ENCODE measurements at places on chromosomes 4 and X.

GRCh38 chr4:41883988-41884734 lies 51.1 kb upstream of the TMEM33 start:
- no peak for DNase-seq

DNA sequence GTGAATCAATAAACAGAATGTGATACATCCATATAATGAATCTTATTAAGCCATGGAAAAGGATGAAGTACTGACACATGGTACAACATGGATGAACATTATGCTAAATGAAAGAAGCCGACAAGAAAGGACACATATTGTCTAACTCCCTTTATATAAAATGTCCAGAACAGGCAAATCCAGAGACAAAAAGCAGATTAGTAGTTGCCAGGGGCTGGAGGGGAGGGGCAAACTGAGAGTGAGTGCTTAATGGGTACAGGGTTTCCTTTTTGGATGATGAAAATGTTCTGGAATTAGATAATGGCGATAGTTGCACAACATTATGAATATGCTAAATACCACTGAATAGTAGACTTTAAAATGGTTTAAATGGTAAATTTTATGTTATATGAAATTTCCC lies 17.4 kb downstream of the ADGRG4 start:
- no peak for DNase-seq

- DNase-seq, result no peak
Observed at GRCh38 chrX:102976793-102977495, 39.9 kb downstream of the RAB40AL start.

GRCh38 chrX:140165849-140166248 lies 200.5 kb upstream of the CXorf66 start:
- DNase-seq, result no peak

- no peak for DNase-seq
Observed at GRCh38 chr4:53019485-53020382, 157.6 kb downstream of the RASL11B start.

GRCh38 chrX:136450050-136450830 lies 37.5 kb upstream of the BRS3 start:
- no peak for DNase-seq

DNA sequence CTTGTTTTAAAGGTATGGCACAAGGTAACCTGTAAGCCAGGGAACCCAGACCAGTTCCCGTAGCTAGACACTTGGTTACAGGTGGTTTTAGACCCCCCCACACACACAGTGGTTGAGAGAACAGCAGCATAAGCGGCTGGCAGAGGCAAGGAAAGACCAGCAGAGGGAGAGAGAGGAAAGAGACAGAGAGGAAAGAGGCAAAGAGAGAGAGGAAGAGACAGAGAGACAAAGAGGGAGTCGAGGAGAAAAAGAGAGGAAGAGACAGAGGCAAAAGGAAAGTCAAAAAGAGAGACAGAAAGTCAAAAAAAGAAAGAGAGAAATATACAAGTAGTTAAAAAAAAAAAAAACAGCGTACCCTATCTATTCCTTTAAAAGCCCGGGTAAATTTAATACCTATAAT lies 19.5 kb upstream of the PCSK1N start:
- DNase-seq, result no peak

DNA sequence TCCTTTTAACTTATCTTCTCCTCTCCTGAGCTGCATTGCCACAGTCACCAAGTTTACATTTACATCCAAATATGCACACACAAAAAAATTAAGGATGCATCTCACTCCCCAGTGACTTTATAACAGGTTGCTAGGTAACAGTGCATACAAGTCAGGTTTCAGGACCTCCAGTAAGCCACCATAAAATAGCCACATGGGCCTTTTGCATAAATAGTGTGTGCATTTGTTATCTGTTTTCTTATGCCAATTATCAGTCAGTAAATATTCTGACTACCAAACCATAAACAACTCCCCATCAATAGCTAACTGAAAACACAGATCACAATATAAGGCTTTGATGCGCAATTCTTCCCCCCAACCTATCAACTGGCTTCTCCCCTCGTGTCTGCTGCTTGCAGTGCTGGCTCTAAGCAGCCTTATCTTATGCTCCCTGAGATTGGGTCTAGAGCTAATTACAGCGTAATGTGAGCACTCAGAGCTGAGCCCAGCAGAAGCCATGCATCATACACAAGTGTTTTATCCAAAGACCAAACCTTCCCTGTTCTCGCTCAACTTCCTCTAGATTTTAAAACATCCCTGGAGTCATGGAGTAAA lies 55.4 kb downstream of the ZNF827 start:
- no peak for DNase-seq

GRCh38 chr4:172830295-172830764 lies 338.3 kb upstream of the GALNT7 start:
- no peak for DNase-seq

DNA sequence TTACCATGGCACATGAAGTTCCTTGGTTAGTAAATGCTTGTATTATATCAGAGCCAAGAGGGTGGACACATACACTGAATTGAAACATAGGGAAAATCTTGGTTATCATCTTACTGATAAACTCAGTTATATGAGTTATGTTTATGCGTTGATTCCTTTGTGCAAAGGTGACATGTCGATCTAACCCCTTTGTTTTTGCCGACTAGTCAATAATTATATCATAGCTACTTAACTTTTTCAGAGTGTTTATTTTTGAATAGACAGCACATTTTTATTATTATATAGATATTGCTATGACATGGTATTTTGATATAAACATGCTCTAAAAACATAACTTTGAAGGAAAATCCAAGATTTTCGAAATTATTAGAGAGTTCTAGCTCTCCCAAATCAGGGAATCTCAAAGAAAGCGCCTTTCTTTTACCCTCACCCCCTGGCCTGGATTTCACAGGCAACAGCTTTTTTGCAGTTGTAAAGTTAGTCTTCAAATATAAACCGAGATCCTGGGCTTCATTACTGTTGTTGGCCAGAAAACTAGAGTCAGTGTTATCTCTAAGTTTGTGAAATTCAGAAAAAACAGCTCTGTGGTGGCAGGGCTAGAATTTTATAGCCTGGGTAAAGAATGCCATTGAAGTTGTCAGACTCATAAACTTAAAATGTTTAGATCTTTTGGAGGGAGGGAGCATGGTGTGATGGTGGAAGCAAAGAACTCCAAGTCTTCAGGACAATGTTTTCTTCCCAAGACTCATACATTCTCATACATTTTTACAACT lies 45.8 kb upstream of the PITX2 start:
- no peak for DNase-seq

DNA sequence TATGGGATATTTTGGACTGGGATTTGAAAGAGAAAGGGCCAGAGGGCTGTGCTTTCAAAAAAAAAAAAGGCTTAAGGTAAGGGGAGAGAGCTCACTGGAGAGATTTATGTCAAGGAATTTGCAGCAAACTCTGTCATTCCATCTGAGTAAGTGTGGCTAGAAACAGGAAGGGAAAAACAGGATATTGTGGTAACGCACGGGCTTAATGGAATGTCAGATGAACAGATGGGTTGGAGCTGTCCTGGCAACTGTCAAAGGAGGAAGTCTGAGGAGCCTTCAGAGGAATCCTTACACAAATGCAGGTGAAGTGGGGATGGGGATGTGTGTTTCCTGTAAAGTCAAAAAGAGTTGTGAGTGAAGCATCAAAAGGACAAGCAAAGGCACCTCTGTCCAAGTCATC lies 15.1 kb upstream of the NKX3-2 start:
- no peak for DNase-seq

- no peak for DNase-seq
Observed at GRCh38 chr4:150769248-150769647, 187.3 kb downstream of the MAB21L2 start.

DNA sequence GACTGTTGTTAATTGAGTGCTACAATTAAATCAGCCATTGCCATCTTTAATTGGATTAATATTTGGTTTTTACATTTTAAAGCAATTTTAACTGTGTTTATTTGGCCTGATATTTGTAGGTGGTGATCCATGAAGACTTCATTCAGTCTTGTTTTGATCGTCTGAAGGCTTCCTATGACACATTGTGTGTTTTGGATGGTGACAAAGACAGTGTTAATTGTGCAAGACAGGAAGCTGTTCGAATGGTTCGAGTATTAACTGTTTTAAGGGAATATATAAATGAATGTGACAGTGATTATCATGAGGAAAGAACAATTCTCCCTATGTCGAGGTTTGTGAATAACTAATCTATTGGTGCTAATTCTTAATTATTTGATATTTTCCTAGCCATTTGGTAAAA lies 82.6 kb downstream of the USP9X start:
- no peak for DNase-seq

- no peak for DNase-seq
Observed at GRCh38 chr4:185885075-185885474, 73.1 kb upstream of the SORBS2 start.

DNA sequence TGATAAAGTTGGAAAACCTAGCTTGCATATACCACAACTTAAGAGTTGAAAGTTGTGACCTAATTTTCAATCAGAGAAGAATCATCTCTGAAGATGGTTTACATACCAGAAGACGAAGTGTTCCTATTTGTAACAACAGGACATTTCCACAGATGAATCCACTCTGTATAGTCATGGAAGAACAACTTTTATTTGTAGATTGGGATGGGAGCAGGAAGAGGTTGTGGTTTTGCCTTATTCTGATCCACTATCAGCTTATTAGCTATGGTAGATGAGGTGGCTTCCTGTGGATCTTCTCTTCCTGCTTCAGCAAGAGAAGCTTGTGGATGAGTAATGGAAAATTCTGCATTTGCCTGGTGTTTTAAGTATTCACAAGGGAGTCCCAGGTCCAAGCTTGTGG lies 18.6 kb upstream of the SUPT20HL1 start:
- DNase-seq, result no peak

GRCh38 chrX:83077606-83078005 lies 430.5 kb upstream of the POU3F4 start:
- DNase-seq, result no peak

Data from stimulated activated CD4-positive, alpha-beta T cell treated with anti-CD3 and anti-CD28 coated beads, Interleukin-4, amount 100 ng/mL, for 4 hours (primary cell).